ENCODE measurements at places on chromosomes 2 and 18.

- DNase-seq = no peak
Measured at GRCh38 chr18:62577765-62578164, 54.9 kb downstream of the ZCCHC2 start.

DNA sequence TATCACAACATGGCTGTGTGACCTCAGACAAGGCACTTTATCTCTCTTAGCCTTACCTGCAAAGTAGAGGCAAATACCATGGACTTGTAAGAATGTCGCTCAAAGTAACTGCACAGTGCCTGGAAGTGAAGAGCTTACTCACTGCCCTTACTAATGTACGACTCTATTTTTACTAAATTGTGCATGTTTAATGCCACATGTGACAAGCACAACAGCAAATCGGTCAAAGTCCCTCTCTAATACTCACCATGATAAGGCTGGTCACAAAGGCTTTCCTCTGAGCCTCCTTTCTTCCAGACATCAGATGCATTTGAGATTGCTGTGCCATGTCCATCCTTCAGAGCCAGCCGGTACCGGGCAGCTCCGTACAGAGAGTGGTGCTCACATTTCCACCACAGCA lies 100.4 kb upstream of the CD302 start:
- DNase-seq = no peak

GRCh38 chr2:138193416-138194213 lies 229.3 kb downstream of the HNMT start:
- DNase-seq = no peak

DNA sequence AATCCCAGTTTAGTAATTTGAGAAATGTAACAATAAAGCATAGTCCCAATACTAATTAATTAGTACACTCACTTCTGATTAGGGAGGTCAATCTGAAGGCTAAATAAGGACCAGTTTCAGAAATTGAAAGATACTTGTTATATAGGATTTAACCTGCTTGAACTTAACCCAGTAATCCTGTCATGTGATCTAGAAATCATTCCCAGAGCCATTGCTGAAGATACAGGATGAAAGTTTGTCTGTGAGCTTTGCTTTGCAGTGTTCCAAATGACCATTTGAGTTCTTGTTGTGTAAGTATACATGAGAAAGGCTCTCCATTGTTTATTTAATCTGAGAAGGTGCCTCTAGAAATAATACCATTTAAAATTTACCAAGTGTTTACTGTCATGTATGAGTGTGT lies 52.2 kb downstream of the GALNT1 start:
- DNase-seq = no peak

GRCh38 chr18:13643261-13643751 lies 83.1 kb downstream of the FAM210A start:
- DNase-seq = no peak

DNA sequence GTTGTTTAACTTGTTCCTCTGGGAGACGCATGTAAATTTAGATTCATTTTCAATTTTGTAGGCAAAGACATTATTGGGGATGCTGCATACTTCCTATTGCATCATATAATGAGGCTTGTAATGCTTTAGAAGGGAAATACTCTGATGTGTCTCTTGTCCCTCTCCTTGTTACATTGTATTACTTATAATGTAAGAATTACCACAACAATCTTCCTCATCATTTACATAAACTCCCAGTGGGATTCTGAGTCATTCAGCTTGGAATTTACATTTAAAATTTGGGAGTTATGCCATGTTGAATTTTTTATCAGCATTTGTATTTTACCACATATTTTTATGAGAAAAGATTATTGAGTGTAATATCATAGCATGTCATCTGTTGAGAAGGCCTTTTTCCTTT lies 963.4 kb upstream of the NRXN1 start:
- DNase-seq = no peak

DNA sequence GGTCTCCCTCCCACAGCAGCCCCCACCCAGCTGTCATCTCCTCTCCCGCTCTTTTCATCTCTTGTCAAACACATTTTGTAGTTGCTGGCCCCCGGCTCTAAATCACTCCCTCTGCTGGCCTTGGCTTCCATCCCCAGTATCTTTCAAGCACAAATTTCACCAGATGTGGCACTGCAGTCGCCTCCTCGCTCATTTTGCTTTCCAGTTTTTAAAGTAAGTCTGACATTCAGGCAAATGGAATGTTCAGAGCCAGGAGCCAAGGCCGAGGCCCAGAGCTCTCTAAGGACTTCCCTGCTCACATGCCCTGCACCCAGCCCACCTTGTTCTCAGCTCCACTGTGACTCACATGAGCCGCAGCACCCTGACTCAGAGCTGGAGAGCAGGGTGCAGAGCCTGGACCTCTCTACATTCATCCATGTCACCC lies 158.4 kb downstream of the GALNT14 start:
- no peak for DNase-seq

- no peak for DNase-seq
Measured at GRCh38 chr2:204842661-204843485, 297.6 kb downstream of the PARD3B start.

DNA sequence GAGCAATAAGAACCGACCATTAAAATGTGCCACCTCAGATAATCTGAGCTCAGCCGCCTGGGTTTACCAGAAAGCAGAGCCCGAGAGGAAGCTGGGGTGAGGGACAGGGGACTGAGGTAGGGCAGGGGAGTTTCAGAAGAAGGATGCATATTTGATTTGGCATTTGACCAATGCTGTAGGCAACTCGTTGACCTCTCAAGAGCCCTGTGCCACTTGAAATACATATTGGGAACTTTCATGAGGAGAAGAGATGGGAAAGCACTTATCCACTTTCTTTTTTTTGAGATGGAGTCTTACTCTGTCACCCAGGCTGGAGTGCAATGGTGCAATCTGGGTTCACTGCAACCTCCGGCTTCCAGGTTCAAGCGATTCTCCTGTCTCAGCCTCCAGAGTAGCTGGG lies 148.4 kb upstream of the SPRED2 start:
- no peak for DNase-seq

GRCh38 chr2:219595256-219595655 lies 2.4 kb upstream of the STK11IP start:
- no peak for DNase-seq

GRCh38 chr2:26745609-26746327 lies 18.3 kb upstream of the SLC35F6 start:
- DNase-seq = peak; percentile 69

- DNase-seq = no peak
Measured at GRCh38 chr2:44120428-44120827, 48.2 kb upstream of the PPM1B start.

DNA sequence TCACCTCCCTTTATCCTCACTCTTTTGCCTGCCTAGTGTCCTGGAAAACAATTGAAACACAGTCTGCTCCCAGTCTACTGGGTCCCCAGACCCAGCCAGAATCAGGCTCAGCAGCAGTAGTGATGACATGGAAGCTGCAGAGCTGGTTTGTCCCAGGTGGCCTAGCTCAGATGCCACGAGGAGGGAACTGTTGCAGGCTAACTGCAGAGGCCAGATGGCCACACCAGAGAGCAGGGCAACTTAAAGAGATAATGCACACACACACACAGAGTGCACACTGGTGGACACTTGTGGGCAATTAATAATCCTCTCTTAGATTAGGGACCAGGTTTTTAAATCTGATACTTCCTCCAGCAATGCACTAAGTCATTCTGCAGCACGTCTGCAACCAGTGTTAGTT lies 42.4 kb downstream of the GYPC start:
- DNase-seq = no peak

DNA sequence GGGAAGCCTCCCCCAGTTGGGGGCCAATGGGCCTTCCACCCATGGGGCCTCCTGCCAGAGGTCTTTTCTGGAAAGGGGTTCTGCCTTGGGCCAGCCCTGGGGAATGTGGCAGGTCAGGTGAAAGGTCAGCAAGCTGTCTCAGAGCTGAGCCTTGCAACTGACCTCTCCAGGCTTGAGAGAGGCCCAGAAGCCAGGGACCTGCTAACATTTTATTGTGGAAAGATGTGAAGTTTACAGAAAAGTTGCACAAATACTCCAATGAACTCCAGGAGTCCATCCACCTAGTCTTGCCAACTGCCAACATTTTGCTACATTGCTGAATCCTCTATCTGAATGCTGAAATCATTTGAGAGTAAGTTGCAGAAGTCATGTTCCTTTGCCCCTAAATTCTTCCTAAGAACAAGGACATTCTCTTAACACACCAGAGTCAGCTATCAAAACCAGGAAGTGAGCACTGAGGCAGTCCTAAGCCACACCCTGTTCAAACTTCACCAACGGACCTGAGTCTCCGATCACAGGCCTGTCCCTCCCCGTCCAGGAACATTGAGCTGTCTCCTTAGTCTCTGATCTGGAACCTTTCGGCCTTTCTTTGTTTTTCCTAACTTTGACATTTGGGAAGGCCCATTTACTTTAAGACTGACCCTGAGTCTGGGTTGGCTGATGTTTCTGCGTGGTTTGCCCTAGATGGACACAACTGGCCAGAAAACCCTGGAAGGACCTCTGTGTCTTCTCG lies 4.0 kb downstream of the SNORC start:
- DNase-seq = no peak

DNA sequence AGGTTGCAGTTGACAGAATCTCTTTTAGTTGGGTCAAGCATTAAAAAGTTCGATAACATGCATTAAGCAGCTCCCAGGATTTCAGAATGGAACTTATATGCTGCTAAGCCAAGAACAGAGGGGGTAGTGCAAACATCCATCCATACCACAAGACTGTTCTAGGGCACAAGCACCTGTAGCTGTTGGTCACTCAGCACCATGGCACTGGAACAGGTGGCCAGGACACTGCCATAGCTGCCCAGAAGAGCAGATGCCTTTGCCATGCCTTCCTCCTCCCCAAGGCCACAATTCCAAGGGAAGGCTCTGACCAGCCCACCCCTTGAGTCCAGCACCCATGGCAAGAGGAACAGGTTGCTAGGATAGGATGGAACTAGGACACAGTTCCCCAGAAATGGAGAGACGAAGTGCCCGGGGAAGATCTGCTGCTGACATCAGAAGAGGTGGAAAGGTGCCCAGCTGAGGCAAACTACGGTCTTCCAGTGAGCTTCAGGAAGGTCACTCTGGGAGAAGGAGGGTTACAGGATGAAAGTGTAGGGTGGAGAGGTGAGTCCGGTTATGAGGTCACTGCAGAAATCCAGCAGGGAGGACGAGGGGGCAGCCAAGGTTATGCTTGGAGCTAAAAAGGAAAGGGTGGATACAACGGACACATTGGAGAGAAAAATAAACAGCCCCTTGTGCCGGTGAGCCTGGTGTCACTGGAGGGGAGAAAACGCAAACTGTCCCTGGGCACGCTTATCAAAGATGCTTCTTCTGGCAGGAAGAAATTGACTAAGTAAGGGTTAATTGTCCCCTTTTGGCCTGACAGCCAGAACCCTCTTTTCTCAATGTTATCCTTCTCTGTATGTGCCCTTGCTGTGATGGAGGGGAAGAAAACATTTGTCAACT lies 41.9 kb downstream of the C1QL2 start:
- no peak for DNase-seq

DNA sequence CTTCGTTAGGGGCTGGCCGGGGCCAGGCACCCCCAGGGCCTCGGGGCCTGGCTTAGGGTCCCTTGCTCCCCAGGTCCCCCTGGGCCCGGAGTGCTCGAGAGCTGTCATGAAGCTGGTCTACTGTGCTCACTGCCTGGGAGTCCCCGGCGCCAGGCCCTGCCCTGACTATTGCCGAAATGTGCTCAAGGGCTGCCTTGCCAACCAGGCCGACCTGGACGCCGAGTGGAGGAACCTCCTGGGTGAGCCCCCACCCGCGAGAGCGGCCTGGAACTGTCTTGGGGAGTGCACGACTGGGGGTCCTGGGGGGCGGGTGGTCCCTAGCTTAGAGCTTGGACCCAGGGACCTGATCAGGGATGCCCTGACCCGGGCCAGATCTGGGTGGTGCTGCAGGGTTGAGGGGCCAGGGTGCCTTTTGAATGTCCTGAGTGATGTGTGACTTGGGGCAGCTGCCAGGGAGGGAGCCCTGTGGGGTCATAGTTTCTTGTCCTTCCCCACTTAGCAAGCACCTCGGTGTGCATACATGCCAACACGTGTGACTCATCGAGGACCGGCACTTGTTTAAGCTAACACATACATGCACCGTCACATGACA lies 27.9 kb downstream of the GPC1 start:
- no peak for DNase-seq

DNA sequence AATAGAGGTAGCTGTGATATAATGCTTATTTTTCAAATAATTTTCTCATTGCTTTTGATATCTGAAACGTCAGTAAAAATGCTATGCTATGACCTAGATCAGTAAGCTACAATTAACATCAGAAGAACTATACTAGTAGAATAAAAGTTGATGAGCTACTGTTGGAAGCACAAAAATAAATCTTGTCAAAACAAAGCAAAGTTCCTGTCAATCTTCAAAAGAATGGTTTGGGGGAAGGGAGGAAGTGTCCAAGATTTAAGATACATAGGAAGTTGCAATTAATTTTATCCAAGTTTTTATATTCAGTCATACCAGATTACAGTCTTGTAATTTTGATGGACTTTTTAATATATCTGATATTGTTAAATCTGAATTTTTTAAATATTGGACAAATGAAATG lies 19.2 kb downstream of the IRS1 start:
- DNase-seq = no peak

DNA sequence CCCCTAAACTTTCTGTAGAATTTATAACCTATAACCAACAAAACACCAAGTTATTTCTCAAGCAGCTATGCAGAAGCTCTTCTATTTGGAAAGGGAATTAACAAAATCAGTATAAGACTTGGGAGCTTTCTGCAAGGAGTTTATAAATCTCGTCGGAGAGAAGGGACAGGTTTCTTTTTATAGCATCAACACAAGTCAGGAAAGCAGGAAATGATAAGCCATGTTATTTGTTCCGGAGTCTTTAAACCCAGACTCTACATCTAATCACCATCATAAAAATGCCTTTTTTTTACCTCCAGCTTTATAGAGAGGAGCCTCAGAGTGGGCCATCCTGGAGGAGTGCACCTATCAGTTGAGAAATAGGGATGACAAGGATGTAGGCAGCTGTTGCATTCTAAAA lies 137.1 kb downstream of the DPP10 start:
- no peak for DNase-seq

- DNase-seq = peak; percentile 8
Measured at GRCh38 chr18:27901424-27902226, 275.3 kb downstream of the CDH2 start.

DNA sequence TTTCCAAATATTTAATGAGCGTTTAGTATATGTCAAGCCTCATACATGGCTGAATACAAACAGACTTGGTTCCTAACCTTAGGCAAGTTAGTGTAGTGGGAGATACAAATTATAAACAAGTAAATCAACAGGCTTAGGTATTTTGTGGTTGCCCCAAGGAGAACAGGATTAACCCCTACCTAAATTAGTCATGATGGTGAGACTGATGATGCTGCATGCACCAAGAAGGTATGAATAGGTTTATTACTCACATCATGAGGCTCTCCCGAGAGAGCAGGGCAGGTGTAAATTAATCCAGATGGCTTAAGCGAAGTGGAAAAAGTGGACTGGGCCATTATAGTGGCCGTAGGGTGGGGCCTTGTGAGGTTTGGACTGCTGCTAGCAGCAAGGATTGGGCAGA lies 118.1 kb upstream of the GCFC2 start:
- no peak for DNase-seq

- DNase-seq = no peak
Measured at GRCh38 chr18:79405781-79406575, 10.2 kb downstream of the NFATC1 start.

- DNase-seq = peak; percentile 22
Measured at GRCh38 chr2:26088038-26088643, 54.3 kb downstream of the RAB10 start.

- DNase-seq = no peak
Measured at GRCh38 chr2:212677466-212677865, 138.9 kb upstream of the ERBB4 start.
